ENCODE measurements at places on chromosomes 16 and 17.
A peak's percentile ranks its signal among the peaks of the same experiment; 100 is the strongest.

DNA sequence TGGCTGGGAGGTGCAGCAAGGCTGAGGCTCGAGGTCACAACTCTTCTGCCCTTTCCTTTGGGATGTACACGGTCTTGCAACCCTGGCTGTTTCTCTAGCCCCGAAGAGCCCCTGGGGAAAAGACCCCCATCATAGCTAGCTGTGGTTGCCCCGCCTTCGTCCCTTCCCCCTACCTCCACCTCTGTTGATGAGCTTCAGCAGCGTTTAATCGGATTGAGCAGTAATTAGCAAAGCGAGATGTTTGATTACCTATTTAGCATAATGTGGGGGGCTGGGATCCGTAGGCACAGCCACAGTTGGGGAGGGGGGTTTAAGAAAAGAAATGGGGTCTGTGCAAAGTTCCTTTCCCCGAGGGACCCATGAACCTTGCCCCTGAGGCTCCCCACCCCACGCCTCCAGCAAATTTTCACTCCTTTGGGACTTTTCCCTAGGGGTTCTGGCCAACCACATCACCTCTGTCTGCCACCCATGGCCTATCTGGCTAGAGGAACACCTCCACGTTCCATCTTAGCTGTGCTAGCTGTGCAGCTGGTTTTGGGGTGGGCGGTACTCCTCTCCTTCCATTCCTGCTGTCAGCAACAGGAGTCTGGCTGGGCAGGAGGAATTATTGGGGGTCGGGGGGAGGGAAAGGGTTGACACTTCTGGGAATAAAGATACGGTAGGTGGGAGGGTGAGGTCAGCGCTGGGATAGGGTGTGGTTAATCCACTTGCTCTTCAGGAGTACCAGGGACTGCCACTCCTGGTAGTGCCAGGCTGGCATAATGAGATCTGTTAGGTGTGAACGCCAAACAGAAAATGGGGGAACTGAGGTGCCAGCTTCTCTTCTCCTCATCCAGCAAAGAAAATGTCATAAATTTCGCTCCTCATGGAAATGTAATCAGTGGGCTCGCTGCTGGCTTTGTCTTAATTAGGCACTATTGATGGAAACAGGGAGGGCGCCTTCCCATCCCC, 1.3 kb upstream of the DNAH2 start:
- no peak for DNase-seq

- DNase-seq: no peak
These were observed 5.0 kb downstream of the PIK3R6 start for GRCh38 chr17:8862213-8863056.

DNA sequence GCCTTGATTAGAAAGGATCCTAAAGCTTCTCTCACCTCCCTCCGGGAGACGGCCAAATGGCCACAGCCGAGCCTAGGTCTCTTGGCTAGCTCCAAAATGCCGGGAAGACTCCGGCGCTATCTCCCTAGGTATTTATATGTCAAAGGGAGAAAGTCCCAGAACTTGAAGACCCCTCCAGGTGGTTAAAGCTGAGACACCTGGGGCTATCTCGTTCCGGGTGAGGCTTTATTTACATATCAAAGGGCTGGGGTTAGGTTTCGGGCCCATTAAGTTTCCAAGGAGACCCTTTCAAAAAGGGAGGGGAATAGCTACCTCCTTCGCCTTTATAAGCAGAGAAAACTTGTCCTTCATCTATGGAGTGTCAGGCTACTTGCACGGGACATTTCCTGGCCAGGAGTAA, 70.9 kb upstream of the KIFC3 start:
- DNase-seq: no peak

- DNase-seq: no peak
These were observed 18.5 kb downstream of the GTF3C1 start for GRCh38 chr16:27531186-27531585.

GRCh38 chr17:12667299-12667958, 1.7 kb downstream of the MYOCD start:
- peak; percentile 75 for DNase-seq

GRCh38 chr17:59621771-59622170, 2.1 kb downstream of the CLTC start:
- no peak for DNase-seq

GRCh38 chr17:45788057-45788456, 3.9 kb downstream of the CRHR1 start:
- DNase-seq: no peak

DNA sequence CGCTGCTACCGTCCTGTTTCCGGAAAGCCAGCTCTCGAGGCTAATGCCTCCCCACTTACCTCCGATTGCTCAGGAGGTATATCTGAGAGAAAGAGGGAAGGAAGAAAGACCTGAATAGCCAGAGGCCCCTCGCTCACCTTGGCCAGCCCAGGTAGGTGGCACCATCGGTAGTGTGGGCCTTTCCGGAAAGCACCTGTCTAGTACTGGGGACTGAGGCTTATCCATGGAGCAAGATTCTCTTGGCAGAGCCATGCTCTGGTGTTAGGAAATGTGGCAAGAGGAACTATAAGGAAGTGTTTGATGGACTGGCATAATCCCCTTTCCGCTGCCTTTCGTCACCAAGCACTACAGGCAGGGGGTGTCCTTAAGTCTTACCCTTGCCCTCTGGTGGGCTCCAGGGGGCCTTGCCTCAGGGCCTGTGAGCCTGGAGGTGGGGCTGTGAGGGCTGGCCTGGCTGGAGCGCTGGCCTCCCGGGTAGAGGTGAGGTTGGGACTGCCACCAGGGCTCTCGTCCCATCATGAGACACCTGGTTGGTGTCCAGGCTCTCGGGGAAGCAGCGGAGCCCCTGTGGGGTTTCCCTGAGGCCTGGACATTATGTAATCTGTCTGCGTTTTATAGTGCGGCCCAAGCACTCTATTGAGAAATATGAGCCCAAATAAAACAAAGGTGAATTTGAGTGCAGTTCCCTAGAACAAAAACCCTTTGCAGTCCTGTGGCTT, 2.9 kb downstream of the CMIP start:
- DNase-seq: no peak

DNA sequence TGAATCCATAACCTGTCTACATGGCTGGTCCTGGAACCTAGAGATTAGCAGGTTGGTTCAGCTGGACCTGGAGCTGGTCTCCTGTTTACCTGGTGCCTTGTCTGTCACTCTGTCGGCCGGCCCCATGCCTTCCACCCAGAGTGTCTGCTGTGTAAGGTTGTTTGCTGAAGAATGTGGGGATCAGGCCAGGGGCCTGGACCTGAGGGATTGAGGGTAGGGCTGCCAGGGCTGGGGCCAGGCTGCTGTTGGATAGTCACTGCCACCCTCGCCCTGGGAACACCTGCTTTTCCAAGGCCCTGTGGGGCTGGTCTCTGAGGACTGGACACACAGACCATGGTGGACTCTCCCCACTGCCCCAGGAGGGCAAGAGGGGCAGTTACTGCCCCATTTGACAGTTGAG, 1.4 kb downstream of the NHERF2 start:
- no peak for DNase-seq

GRCh38 chr16:22325598-22326368, 28.6 kb downstream of the POLR3E start:
- DNase-seq: no peak

- no peak for DNase-seq
These were observed 1.0 kb downstream of the SRCIN1 start for GRCh38 chr17:38604479-38605403.

GRCh38 chr17:49067163-49067562, 65.4 kb upstream of the B4GALNT2 start:
- DNase-seq: no peak

DNA sequence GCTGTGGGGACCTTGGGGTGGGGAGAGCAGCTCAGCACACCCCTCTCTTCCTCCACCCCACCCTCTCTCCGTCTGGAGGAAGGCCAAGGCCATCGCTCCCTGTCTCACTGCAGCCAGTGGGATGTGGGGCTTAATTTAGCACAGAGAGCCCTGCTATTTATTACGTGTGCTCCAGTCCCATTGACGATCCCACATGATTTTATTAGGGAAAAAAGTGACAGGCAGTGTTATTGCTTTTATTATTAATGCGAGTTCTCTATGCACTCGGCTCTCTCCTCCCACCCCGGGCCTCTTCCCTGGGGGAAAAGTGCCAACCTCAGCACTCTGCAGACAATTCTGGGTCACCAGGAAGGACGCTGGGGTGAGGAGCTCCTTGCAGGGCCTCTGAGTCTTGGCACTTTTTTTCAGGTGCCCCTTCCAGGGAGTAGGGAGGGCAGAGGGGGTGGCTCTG, 57.3 kb downstream of the MGAT5B start:
- DNase-seq: no peak

DNA sequence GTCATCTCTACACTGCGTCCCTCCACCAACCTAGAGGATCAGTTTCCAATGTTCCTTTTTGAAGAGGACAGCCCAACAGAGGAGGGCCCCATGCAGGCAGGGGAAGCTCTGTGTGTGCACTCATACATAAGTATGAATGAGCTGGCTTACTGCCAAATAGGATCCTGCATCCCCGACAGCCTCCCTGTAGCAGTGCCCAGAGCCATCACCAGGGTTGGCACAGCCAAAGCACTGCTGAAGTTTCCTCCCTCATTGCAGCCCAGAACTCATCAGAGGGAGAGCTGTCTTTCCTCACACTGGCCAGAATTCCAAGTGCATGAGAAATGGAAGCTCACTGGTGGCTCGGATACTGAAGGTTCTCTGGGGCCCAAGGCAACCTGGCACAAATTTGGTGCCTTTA, 114.4 kb downstream of the ASIC2 start:
- no peak for DNase-seq

- DNase-seq: no peak
These were observed 36.1 kb downstream of the NOG start for GRCh38 chr17:56629531-56630075.

DNA sequence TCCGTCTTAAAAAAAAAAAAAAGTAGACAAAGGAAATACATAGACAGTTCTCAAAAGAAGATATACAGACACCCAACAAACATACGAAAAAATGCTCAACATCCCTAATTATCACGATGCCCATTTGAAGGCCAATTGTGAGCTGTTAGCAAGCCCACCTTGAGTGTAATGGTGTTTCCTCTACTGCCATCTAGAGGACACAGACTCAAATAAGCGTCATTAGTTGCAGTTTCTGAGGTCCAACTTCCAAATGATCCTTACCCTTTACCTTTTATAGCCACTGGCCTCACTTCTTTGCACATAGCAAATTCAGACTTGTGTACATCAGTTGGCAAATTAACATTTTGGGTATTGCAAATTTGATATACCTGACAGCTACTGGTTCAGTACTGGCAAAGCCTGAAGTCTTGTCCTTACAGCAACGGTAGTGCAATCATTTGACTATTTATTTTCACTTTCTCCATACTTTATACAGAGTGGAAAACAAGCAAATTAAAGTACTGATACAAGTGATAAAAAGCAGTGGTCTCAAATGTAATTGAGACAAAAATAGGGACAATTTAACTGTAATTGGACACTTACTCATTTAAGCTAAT, 536.3 kb upstream of the EEF2KMT start:
- peak; percentile 25 for DNase-seq

- peak; percentile 2 for DNase-seq
These were observed 108.2 kb downstream of the VAT1L start for GRCh38 chr16:77896415-77897128.

- DNase-seq: peak; percentile 7
These were observed 29.9 kb downstream of the MIS12 start for GRCh38 chr17:5516060-5516792.

DNA sequence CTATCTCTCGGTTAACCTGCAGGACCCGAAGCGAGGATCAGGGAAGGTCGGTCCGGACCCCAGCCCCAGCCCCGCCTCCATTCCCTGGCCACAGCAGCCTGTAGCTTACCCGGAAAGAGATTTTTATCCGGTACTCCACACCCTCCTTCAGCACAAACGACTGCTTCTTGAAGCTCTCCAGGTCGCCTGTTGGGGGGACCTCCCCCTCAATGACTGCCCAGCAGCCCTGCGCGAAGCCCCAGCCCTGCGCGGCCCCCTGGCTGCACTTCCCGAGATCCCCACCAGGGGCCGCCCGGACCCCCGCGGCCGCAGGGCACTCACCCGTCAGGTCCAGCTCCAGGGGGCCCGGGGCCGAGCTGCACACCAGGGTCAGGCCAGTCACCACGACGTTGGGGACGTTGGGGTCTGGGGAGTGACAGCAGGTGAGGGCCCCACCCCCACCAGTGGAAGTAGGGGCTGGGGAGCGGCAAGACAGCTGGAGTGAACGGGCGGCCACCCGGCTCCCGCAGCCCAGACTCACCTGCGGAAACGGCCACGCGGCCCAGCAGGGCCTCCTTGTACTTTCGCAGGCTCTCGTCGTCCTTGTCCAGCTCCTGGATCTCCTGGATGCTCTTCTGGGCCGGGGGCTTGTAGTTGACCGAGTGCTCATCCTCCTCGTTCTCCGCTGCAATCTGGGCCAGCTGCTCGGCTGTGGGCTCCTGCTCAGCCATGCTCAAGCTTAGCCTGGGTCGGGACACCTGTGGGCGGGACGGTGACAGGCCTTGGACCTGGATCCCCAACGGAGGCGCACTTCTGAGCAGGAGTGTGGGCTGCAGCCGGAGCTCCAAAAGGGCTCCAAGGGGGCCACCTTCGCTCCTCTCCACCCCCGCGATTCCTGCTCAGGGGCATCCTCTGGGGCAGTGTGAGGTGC, 1.7 kb downstream of the ARHGDIA start:
- DNase-seq: no peak

Measured in NCI-H460 (cell line).